Stimulated activated CD4-positive, alpha-beta T cell treated with anti-CD3 and anti-CD28 coated beads, Interleukin-1b, Interleukin-23, amount 100 ng/mL, for 1 hour (primary cell): ENCODE measurements at places on chromosomes 1 and 21.

DNA sequence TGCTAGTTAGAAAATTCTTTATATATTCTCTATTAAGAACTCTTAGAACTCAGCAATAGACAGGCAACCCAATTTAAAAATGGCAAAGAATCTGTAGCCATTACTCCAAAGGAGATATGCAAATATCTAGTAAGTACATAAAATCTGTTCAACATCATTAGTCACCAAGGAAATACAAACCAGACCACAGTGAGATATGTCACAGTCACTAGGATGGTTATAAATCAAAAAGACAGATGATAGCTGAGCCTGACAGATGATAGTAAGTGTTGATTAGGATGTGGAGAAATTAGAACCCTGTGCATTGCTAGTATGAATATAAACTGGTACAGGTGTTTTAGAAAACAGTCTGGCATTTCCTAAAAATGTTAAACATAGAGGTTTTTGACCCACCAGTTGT lies 26.6 kb downstream of the SRSF11 start:
- DNase-seq = no peak

DNA sequence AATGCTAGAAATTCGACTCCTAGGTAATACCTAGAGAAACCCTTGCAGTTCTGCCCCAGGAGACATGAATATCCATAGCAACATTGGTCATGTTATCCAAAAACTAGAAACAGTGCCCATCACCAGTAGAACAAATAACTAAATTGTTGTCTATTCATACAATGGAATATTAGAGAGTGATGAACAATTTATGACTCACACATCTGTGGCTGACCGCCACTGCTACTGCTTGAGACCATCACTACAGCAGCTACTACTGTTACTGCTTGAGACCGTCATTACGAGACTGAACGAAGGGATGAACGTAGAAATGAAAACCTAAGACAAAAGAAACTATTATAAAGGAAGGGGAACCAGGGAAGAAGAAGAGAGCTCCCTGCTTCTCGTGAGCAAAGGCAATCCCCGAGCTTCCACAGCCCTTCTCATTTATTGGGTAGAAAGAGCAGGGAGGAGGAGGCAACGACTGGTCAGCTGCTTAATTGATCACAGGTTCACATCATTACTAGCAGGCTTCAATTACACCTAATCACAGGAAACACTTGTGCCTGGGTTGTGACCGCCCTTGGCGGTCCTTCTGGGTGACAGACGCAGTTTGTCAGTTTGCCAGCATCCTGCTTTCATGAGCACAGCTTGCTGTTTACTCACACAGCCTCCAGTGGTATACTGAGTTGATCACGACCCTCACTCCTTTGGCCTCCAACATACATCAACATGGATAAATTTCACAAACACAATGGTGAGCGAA lies 14.1 kb upstream of the PADI4 start:
- DNase-seq = no peak

DNA sequence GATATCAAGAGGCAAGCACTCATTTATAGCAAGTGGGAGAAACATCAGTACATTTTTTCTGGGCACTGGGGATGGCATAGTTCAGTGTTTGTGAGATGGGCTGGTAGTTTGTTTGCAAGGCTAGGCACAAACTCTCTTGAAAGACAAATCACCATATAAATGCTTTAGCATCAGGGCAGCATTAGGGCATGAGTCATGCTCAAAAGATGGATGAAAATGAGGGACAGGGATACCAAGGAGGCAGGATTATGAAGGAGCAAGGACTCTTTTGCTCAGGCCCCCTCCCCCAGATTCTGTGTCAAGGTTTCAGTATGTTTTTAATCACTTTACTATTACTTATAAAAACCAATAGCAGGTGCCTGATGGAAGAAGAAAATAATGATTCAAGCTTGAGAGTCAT lies 43.9 kb upstream of the CAMK1G start:
- DNase-seq = no peak

- no peak for DNase-seq
Observed at GRCh38 chr1:226736001-226736907, 2.8 kb downstream of the ITPKB start.

DNA sequence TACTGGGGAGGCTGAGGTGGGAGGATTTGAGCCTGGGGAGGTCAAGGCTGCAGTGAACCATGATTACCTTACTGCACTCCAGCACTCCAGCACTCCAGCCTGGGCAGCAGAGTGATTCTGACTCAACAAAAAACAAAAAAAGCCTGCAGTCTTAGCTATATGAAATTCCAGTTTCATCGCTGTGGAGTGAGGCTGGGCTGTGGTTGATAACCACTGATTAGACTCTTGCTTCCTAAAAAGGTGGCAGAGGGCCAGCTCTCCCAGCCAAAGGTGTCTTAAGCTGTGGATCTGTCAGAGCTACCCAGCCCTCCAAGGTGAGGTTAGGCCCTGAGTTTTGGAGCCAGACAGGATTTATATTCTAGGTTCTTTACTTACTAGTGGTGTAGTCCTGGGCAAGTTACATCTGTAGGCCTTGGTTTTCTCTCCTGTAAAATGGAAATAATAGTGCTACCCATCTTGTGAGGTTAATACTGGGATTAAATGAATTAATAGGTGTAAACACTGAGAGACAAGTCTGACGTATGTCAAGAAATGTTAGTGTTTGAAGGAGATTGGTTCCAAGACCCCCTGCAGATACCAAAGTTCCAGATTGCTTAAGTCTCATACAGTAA lies 35.9 kb downstream of the TMCC2 start:
- DNase-seq = no peak

GRCh38 chr1:237737938-237738610 lies 152.6 kb downstream of the ZP4 start:
- DNase-seq = no peak

- no peak for DNase-seq
Observed at GRCh38 chr1:45953934-45954847, 150.8 kb downstream of the MAST2 start.

DNA sequence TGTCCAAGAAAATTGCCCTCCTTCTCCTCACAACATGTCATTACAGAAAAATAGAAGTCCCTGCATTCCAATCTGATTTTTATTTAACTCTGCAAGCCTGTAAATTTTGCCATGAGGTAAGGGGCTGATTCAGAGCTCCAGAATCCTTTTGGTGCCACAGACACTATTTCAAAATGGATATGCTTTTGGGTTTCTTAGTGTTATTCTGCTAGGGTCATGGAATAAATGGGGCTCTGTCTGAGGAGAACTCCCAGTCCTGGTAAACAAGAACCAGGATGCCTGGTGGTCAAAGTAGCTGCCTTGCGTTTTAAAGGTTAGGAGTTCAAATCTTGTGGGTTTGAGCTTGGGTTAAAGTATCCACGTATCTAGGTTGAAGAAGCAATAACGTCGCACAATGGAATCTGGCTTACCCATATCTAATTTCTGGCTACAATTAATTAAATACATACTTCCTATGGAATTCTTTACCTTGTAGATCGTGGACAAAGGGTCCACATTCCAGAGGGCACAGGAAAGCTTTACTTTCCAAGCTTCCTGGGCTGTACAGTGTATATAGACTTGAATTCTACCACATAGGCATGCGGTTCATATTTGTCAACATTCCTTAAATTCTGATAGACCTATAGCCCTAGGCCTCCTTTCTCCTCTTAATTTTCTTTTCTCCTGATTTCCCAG lies 98.0 kb upstream of the CDC42BPA start:
- DNase-seq = no peak

DNA sequence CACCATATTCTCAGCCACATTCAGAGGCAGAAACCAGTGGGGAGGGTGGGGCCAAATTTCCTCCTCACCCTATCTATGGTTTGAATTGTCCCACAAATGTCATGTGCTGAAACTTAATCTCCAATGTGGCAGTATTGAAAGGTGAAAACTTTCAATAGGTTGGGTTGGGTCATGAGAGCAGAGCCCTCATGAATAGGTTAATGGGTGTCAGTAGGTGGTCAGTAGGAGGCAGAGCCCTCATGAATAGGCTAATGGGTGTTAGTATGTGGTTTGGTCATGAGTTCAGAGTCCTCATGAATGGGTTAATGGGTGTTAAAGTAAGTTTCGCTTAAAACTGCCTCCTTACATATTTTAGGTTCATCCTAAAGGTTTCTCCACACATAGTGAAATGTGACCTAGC lies 170.0 kb downstream of the FCRL5 start:
- DNase-seq = no peak

DNA sequence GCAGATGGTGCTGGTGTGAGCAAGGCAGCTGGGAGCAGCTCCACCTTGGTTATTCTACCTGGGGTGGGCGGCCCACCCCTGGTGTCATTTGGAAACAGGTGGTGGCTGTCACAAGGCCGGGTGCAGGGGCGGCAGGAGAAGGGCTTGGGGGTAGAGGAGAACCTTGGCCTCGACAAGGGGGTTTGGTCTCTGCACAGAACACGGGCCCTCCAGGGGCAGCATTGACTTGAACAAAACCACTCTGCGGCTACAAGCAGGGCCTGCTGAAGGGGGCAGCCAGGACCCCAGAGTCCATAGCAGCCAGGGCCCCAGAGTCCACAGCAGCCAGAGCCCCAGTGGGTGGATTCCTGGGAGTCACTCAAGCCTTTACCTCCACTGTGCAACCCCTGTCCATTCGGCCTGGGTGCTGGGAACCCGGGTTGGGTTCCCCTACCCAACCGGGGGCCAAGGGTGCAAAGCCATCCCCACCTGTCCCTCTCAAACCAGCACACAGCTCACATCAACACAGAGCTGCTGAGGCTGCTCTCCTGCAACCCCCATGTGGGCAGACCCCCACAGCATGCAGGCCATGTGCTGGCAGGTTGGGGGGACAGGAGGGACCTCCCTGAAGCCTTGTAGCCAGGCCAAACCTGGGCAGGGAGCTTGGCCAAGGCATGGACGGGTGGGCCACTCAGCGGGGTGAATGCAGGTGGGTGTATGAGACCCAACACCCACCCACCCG lies 7.7 kb downstream of the TRIM11 start:
- no peak for DNase-seq

- DNase-seq = no peak
Observed at GRCh38 chr21:40291560-40291959, 424.3 kb downstream of the PCP4 start.

DNA sequence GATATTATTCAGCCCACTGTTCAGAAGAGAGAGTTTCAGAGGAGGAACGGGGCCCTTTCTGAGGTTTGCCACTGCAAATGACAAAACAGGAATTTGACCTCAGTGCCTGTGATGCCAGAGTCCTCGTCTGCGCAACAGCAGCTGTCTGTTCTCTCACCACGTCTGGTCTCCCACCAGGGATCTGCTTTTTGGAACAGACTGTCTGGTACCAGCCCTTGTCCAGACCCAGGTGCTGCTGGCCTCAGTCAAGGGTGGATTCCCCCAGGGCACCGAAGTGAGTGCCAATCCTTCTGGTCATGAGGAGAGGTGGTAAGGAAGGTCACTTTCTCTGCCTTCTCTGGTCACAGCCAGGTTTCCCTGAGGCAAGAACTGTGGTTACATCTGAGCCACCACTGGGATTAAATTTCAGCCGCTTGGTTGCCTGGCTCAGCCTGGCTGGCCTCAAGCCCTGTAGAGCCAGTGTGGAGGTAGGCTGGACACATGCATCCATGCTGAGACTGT lies 2.3 kb upstream of the BCAN start:
- DNase-seq = no peak

DNA sequence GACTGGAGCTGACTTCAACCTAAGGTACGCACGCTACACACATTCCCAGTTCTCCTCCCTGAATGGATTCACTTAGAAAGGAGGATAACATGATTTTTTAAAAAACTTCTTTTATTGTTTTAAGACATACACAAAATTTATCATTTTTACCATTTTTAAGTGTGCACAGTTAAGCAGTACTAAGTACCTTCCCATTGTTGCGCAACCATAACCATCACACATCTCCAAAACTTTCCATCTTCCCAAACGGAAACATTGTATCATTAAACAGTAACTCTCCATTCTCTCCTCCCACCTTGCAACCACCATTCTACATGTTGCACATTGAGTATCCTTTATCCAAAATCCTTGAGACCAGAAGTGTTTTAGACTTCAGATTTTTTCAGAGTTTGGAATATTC lies 36.2 kb upstream of the SEC16B start:
- no peak for DNase-seq

DNA sequence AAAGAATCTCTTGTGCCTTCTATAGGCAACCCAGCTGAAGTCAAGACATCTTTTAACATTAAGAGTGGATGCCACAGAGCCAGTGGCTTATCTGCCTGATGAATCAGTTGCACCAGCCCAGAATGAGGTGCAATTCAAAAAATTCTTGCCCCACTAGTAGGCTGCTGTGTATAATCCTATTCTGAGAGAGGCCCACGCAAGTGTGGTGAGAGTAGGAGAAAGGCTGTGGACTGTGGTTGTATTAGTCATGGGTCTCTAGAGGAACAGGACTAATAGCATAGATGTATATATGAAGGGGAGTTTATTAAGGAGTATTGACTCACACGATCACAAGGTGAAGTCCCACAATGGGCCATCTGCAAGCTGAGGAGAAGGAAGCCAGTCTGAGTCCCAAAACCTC lies 216.4 kb downstream of the LTN1 start:
- no peak for DNase-seq

GRCh38 chr1:81237473-81238089 lies 563.2 kb upstream of the ADGRL2 start:
- DNase-seq = no peak

DNA sequence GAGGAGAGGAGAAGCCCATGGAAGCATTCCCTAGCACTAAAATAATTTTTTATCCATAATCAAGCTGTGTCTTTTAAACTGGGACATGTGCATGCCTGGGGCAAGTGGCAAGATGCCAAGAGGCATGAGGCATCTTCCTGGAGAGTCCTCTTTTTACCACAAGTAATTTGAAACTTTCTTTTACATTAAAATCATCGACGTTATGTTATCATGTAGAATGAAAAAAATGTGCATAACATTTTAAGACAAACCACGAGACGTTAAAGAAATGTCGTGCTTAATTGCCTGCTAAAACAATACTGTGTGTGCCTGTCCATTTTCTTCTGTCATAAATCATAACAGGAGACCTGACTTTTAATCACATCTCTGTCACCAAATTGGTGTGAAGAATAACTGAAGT lies 1.5 kb downstream of the STYXL2 start:
- no peak for DNase-seq

GRCh38 chr1:52955129-52955970 lies 28.3 kb downstream of the SCP2 start:
- no peak for DNase-seq

DNA sequence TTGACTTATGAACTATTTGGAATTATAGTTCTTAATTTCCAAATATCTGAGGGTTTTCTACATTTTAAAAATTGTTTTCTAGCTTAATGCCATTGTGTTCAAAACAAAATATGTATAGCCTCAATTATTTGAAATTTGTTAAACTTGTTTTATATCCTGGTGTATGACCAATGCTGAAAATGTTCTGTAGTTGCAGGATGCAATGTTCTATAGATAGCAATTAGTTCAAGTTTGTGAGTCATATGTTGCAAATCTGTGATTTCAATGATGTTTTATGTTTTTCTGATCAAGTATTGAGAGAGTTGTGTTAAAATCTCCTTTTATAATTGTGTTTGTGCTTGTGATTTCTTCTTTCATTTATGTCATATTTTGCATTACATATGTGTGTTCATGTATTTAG lies 517.5 kb downstream of the ADGRL2 start:
- DNase-seq = no peak

DNA sequence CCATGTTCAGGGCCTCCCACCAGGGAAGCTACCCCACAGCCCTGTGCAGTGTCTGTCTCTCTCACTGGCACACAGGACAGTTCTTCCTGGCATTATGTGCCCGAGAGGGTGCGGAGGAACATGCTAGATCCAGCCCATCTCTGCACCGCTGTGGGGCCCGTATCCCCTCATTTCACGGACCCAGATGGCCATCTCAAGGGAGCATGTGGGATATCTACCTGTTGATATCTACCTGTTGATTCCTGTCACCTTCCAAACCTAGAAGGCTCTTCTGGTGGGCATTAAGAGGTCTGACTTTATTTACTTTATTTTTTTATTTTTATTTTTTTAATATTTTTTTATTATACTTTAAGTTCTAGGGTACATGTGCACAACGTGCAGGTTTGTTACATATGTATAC lies 11.7 kb downstream of the PIK3CD start:
- no peak for DNase-seq
